ENCODE measurements at places on chromosomes 6 and 20.

DNA sequence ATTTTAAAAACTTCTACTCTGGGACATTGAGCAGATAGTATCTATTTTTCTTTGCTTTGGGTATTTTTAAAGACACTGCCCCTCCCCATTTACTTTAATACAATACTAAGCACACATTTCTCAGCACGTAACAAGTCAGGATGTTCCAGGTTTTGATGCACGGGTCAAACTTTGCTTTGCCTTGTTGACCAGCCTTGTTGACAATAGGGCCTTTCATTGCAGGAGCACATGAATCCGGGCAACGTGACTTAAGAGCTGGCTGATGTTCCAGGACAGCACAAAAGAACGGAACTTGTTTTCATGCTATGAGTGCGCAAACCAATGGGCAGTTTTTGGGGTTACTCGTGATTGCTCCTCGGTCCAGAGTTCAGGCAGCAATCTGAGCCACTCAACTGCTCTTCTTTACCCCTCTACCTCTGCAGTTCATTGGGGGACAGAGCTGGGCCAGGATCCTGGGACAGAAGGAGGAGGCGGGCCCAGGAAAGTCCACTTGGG lies 78.6 kb upstream of the SLC22A16 start:
- DNase-seq: no peak

DNA sequence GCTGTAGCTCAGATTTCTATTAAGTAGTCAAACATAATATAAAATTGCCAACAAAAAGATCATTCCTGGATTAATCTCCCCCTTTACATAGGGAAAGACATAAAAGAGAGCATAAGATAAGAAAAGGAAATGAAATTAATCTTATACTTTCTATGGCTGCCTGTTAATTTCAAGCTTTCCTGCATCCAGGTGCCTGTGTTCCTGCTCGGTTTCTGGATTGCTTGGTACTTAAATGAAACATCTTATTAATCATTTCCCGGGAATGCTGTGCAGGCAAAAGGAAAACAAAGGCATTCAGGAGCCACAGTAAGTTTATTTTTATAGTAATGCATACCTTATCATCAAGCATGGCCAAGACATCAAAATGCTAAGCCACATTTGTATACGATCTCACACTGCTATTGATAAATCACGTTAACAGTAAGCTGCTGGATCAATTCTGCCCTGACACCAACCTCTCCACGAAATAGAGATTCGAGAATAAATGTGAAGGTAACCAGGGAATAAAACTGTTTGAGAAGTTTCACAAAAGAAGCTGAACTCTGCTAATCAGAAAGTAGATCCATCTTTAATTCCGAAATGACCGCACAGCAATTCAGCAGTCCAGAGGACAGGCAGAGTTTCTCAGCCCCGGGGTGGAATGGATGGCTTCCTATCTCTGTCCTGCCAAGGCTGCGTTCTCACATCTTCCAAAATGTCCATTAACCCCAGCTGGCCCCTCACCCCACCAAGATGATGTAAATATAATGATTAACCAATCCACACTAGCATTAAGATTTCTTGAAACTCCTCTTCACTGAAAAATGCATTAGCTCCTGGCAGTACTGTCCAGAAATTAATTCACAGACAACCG lies 32.6 kb upstream of the APCDD1L start:
- DNase-seq: no peak

DNA sequence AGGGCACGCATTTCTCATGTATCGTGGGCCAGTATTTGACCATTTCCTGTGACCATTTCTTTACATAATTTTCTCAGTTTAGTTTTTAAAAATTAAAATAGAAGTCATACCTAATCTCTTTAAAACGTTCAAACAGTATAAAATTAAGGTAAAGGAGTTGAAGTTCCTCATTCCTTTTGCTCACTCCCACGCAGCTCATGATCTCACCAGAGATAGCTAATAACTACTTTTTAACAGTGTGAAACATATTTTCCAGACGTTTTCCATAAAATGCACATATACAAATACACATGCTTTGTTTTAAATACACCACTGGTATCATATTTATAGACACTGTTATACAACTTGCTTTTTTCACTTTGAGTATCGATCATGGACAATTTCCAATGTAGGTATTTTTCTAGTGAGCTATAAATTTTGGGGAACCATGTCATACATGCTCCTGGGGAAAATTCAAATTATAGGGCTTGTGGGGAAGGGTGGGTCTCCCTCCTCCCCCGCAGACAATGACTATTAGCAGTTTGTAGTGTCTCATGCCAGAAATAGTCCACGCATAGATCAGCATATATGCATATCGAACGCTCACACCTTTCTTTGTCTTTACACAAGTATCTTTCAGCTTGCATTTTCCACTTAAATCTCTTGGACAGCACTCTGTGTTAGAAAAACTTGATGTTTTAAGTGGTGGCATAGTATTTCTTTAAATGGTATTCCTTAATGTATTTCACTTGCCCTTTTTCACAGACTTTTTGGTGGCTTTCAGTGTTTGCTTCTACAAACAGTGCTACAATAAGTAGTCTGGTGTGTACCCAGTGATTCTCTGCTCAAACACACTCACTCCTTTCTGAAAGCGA lies 145.5 kb upstream of the ZNF217 start:
- DNase-seq: no peak

DNA sequence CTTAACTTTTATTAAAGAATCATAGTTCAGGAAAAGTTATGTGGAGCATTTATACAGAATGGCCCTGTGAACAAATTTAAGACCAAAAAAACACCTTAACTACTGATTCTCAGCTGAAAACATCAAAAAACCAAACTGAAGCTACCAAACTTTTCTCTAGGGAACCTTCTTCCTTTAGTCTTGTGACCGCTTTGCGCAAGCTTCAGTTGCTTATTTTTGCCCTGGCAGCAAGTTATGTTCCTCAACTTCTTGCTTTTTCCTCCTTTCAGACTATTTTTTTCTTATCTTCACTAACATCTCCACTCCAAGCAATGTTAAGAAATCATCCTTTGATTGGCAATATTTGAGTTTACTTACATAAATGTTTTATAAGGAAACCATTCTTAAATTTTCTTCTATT lies 100.1 kb downstream of the MYB start:
- DNase-seq: no peak

DNA sequence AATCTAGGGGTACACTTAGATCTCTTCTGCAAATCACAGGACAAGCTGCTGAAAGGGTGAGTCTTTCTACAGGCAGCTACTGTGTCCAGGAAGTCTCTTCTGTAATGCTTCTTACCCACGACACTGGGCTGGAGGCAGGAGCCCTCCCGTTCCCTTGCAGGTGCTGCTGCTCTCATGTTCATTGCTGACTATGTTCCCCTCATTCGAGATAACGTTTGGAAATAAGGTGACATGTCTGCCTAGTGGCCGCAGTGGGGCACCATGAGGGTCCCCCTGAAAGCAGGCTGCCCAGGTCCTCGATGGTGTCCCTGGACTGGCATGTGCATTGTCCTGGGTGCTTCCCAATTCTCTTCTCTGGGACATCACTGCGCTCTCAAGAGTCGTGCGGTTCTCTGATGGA lies 74.7 kb downstream of the SYNJ2 start:
- DNase-seq: no peak

- DNase-seq: peak; percentile 85
Measured at GRCh38 chr6:157944983-157945931, 36.4 kb upstream of the SYNJ2 start.

GRCh38 chr20:45607810-45608209 lies 21.7 kb upstream of the WFDC10A start:
- DNase-seq: no peak
